CD4-positive, alpha-beta T cell treated with Interferon gamma for 1 hour (primary cell): ENCODE measurements at places on chromosomes 2 and 18.

DNA sequence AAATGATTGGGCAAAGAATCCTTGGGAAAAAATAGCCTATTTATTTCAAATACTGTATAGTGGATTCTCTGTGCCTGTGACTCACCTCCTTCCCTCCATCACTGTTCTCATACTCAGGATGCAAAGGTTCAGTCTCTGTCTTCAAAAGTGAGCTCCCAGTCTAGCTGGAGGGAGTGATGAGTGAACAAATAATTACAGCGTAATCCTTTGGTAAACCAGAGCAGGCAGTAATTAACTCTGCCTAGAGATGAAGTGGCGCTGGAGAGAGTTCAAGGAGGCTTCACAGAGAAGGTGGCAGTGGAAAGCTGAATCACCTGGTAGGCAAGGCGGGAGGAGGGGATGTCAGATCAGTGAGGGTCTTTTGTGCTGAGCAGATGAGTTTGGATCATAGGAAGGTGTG, 6.5 kb downstream of the DGUOK start:
- DNase-seq = no peak

DNA sequence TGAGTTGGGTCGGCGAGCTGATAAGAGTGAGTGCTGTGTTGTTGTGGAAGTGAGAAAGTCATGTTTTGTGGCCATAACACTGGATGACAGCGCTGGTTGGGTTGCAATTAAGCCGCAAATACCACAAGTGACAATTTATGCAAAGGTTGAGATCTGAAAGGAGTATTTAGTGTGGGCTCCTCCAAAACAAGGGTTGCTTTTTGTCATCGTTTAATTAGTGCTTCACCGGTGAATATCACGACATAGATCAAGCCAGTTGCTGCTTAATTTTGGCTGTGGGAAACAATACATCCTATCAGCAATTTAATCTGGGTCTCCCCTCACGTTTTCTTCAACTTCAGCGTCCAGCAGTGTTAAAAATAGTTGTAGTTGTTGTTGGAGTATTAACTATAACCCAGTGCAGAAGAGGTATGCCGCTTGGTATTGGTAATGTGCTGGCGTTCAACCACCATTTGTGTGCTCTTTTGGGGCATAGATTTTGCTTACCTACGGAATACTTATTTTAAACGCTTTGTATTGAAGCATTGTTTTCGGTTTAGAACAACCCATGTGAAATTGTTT, 662 bp downstream of the ACVR2A start:
- peak; percentile 9 for DNase-seq

GRCh38 chr2:40173276-40173675, 278.6 kb downstream of the SLC8A1 start:
- no peak for DNase-seq

- no peak for DNase-seq
Observed at GRCh38 chr18:37499913-37500312, 65.7 kb downstream of the CELF4 start.

DNA sequence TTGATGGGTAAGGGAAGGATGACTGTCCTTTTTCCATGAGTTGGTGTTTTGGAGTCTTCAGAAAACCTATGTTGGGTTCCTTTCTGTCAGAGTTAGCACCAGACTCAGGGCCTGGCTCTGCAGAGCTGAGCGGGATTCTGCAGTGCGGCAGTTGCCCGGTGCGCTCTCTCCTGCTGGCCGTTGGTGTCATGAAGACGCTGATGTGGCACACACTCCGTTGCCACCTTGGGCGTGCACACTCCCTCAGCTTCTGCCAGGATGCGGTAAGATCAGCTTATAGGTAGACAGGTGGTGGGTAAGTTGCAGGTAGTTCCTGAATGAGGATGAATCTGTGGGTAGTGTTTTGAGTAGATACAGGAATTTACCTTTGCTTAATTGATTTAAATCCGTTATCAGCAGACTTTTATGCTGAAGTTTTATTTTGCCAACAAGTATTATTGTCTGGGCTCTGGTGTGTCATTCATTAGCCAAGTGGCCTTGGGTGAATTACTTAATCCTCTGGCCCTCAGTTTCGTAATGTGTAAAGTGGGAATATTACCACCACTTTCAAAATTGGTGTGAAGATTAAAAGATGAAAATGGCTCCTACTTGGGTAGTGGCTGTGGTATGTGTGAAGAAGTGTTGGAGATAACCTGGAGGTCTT, 26.8 kb downstream of the DGKD start:
- no peak for DNase-seq
